ENCODE measurements at places on chromosomes 13 and 19.

GRCh38 chr19:30083125-30083681, 141.2 kb downstream of the URI1 start:
- DNase-seq: no peak

DNA sequence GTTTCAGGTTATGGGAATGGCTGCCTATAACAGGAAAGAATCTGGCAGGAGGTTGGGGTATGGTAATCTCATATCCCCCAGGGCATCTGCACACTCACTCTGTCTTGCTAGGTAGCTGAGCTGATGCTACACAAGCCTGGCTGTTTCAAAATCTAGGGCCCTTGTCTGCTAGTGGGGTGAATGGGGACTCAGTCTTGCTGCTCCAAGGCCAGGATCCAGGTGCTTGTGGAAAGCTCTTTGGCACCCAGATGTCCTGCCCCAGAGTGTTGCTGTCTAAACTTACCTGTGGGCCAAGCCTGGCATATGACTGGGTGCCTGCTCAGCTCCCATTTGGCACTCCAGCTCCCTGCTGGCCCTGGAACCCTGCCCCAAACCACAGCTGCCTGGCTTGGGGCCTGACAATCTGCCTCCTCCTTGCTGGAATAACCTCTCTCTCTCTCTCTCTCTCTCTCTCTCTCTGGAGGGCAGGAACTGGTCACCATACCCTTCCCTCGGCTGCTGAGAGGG, 158.1 kb upstream of the TSC22D1 start:
- no peak for DNase-seq

DNA sequence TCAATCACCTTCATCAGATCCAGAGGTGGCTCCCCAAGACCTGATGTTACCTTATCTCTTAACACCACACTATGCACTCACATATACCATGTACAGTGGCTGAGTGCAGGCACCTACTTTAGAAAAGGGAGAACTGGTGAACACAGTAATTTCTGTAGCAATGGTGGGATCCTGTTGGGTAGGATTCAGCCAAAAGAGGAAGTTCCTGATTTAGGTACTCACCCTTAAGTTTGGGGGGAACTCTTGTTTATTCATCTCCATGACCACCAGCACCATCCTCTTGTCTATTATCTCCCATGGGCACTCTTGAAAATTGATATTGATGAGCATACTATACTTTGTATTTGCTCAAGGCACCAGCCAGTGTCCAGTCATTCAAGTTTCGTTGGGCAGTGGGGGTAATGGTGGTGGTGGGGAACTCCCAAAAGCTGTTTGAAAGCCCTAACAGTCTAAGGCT, 324.4 kb downstream of the LMO7 start:
- DNase-seq: no peak

GRCh38 chr13:114043421-114044053, 69.7 kb upstream of the C13orf46 start:
- peak; percentile 86 for DNase-seq

- DNase-seq: no peak
Observed at GRCh38 chr13:75864718-75865117, 228.6 kb downstream of the LMO7 start.
